Activated CD8-positive, alpha-beta memory T cell treated with anti-CD3 and anti-CD28 coated beads for 4 hours (primary cell): ENCODE measurements at places on chromosomes 1 and 21.

- no peak for DNase-seq
Observed at GRCh38 chr1:203091761-203092330, 6.0 kb upstream of the MYOG start.

DNA sequence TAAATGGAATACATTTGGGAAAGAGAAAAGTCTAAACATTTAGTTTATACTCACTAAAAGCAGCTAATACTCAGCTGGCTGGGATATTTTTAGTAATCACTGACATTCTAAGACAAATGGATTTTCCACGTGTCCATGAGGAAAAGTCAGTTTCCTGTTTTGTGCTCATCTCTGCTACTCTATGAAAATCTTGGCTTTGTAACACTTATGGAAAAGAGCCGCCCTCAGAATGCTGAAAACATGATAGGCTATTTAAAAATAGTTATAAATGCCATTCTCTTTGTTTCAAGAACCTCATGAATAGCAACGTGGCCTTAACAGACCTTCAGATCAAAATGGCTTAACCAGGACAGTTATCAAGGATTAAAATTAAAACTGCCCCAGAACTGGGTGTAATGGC lies 29.9 kb downstream of the MRAP start:
- DNase-seq, result no peak

DNA sequence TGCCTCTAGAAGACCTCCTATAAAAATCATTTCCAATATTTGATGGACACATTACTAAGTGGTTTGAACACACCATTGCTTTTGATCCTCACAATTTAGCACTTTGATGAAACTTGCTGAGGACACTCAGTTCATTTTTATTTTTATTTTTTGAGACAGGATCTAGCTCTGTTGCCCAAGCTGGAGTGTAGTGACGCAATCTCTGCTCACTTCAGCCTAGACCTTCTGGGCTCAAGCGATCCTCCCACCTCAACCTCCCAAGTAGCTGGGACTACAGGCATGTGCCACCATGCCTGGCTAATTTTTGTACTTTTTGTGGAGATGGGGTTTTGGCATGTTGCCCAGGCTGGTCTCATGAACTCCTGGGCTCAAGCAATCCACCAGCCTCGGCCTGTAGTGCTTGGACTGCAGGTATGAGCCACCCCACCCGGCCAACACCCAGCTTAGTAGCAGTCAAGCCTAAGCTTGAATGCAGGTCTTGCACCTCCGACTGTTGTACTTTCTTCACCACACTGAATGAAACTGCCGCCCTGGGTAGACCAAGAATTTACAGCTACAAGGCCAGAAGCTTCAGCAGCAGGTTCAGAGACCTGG lies 24.8 kb upstream of the ATP2B4 start:
- DNase-seq, result no peak

DNA sequence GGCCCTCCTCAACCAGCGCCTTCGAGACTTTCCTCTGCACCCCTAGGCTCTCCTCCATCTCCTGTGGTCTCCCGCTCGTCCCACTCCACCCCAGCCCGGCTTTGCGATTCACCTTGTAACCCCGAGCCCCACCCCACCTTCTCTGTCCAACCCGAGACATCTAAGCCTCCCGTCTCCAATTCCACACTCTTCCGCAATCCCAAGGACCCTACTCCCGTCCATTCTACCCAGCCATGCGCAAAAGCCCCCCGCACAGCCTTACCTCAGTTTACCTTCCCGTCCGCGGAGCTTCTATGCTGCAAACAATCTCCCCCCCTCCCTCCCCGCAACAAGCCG lies 174 bp downstream of the SH3BP5L start:
- DNase-seq, result no peak

GRCh38 chr1:219666242-219666641 lies 53.3 kb upstream of the ZC3H11B start:
- DNase-seq, result no peak

DNA sequence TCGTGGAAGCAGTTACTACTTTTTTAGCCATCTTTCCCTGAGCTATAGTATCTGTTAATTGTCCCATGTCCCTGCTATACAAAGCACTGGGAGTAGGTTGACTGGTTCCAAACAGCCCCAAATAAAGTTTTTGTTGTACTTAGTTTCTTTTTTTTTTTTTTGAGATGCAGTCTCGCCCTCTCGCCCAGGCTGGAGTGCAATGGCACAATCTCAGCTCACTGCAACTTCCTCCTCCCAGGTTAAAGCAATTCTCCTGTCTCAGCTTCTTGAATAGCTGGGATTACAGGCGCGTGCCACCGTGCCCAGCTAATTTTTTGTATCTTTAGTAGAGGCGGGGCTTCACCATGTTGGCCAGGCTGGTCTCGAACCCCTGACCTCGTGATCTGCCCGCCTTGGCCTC lies 3.3 kb downstream of the NCSTN start:
- no peak for DNase-seq

GRCh38 chr1:220717800-220718640 lies 27.9 kb downstream of the C1orf115 start:
- DNase-seq, result no peak

- DNase-seq, result no peak
Observed at GRCh38 chr1:187837787-187838186, 1009.0 kb downstream of the PLA2G4A start.

GRCh38 chr1:224238212-224238611 lies 55.2 kb downstream of the DEGS1 start:
- no peak for DNase-seq

DNA sequence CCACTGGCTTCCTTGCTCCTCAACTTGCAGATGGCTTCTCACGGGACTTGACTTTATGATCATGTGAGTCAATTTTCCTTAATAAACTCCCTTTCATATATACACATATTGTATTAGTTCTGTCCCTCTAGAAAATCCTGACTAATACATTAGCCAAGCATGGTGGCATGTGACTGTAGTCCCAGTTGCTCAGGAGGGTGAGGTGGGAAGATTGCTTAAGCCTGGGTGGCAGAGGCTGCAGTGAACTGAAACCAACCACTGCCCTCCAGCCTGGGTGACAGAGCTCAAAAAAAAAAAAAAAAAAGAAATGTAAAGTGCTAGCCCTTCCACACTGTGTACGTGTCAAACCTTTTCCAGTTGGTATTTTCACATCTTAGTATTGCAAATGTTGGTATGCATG lies 857.0 kb downstream of the LTN1 start:
- DNase-seq, result no peak
